ENCODE measurements at places on chromosomes 13 and 19. TPM values are rescaled to one million over a fixed set of nuclear protein-coding genes. Genes with fewer than 3 reads are reported as not detected.

STOML3 gene
- not detected for total RNA-seq

CEACAM21 gene
- total RNA-seq, result not detected

BRSK1 gene
- 10.2 TPM for total RNA-seq

ZNF582 gene
- 3.2 TPM for total RNA-seq

SERTAD3 gene
- total RNA-seq, result 23.3 TPM

ZFP14 gene
- total RNA-seq, result 0.72 TPM

ZNF649 gene
- 9.1 TPM for total RNA-seq

IRGC gene
- not detected for total RNA-seq

FXYD7 gene
- total RNA-seq, result not detected

CABP5 gene
- total RNA-seq, result not detected

PSG3 gene
- total RNA-seq, result not detected

C13orf42 gene
- not detected for total RNA-seq

LTBP4 gene
- 45.9 TPM for total RNA-seq

ZNF626 gene
- total RNA-seq, result 5.5 TPM

ZNF578 gene
- total RNA-seq, result 2.4 TPM

LILRB3 gene
- total RNA-seq, result not detected

CD37 gene
- total RNA-seq, result not detected

FBN3 gene
- not detected for total RNA-seq

THSD8 gene
- not detected for total RNA-seq

KLF1 gene
- not detected for total RNA-seq

SIGLEC7 gene
- not detected for total RNA-seq

AXL gene
- 148 TPM for total RNA-seq

RAB3D gene
- 16.4 TPM for total RNA-seq

ZNF880 gene
- 11.0 TPM for total RNA-seq

POLD1 gene
- 15.9 TPM for total RNA-seq

C19orf38 gene
- not detected for total RNA-seq

LACC1 gene
- total RNA-seq, result 16.4 TPM

PALM3 gene
- not detected for total RNA-seq

OR10H2 gene
- not detected for total RNA-seq

SIAH3 gene
- not detected for total RNA-seq

B3GNT3 gene
- not detected for total RNA-seq

TICAM1 gene
- total RNA-seq, result 2.9 TPM

MFSD12 gene
- total RNA-seq, result 72.6 TPM

SYCN gene
- total RNA-seq, result not detected

KRTDAP gene
- total RNA-seq, result not detected

ZBTB32 gene
- total RNA-seq, result not detected

NKPD1 gene
- not detected for total RNA-seq

COPE gene
- total RNA-seq, result 365 TPM

TINCR gene
- under 0.01 TPM for total RNA-seq

ANKLE1 gene
- total RNA-seq, result not detected

FLT1 gene
- 3.6 TPM for total RNA-seq

CYP4F8 gene
- total RNA-seq, result not detected

SLC10A2 gene
- total RNA-seq, result not detected

ZNF550 gene
- 12.8 TPM for total RNA-seq

MZT1 gene
- 11.3 TPM for total RNA-seq

SLC7A9 gene
- not detected for total RNA-seq

NLRP7 gene
- not detected for total RNA-seq

ISYNA1 gene
- 19.5 TPM for total RNA-seq

KIR3DL1 gene
- total RNA-seq, result not detected

FUT2 gene
- total RNA-seq, result not detected

DACH1 gene
- 0.49 TPM for total RNA-seq

Data from cardiac atrium fibroblast (primary cell).